ENCODE measurements at places on chromosomes 11 and 22.

DNA sequence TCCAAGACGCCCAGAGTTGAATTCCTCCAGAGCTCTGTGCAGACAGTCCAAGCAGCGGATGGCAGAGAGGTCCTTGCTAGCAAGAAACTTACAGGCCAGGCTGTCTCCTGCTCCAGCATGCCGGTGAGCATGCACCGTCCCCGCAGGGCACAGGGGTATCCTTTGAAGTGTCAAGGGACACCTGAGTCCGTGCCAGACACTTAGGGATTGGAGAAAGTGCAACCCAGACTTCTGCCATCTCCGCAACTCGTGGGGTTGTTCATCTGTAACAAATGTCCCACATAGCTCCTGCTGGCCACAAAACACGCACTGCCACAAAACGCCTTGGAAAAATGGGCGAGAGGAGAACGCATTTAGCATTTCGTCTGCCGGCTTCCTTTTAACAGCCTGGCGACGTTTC, 13.3 kb downstream of the TSPO start:
- no peak for DNase-seq

- DNase-seq: no peak
These were observed 5.6 kb upstream of the KCTD17 start for GRCh38 chr22:37045958-37046357.

DNA sequence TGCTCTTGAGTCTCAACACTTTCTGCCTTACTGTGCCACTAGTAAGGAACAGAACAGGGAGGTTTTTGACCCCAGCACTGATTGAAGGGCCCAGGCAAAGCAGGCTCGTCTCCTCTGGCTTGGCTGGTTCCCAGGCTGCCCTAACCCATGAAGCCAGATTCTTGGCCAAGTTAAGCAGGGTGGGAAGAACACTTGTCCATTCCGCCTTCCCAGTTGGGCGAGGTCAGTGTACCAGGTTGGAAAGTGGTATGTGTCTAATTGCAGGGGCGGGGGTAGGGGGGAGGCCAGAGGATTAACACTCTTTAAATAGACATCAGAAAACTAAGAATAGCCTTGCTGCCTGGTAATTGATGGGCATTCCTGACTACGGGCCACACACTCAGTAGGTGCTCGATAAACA, 14.4 kb downstream of the TIMP3 start:
- DNase-seq: no peak

DNA sequence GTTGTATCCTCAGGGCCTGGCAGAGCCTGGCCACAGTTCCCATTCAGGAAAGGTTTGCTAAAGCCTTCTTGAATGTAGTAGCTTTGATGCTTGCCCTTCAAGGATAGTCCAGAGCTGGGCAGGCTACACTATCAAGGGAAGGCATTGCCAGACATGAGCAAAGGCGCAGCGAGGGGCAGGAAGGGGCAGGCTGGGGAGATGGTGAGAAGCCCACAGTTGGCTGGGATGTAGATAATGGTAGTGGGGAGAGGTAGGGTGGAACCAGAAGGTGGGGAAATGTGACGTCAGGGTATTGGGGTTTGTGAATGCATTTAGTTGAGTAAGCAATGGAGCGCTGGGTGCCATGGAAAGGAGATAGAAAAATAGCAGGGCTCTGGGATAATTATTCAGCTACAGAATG, 28.6 kb downstream of the LRRC32 start:
- DNase-seq: no peak

- no peak for DNase-seq
These were observed 26.5 kb upstream of the POU2AF1 start for GRCh38 chr11:111405551-111405950.

- no peak for DNase-seq
These were observed 21.3 kb upstream of the NCF4 start for GRCh38 chr22:36839356-36840073.

- no peak for DNase-seq
These were observed 6.4 kb downstream of the OSM start for GRCh38 chr22:30260276-30260675.

GRCh38 chr11:79470161-79470560, 29.3 kb upstream of the TENM4 start:
- no peak for DNase-seq

GRCh38 chr11:121936370-121936769, 179.6 kb downstream of the BLID start:
- no peak for DNase-seq

DNA sequence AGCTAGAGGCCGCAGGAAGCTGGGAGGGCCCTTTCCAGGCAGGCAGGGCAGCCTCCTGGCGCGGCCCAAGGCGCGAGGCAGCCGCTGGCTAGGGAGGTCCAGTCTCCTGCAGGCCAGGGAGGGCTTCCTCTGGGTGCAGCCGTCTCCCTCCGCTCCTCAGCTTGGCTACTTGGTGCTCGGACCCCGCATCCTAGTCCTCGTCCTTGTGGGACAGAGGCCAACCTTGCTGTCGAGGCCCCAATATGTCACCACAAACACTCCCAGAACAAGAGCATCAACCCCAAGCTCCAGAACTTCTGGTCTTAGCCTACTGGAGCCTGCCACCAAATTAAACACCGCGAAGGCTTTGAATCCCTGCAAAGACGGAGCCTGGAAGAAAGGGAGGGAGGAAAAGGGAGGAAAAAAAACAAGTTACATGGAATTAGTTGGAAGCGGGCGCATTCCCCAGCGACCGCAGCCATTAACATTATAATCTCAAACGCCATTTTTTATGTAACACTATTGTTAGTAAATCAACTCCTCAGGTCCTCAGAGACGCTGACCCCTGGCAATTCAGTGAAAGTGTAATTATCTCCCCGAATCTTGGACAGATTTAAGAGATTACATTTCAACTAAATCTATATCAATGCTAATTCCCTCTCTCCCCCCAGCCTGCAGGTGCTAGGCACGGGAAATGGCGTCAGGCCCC, 12.7 kb upstream of the PAX6 start:
- no peak for DNase-seq

GRCh38 chr11:4697585-4697984, at the start of gene OR51E2:
OR51E2 (minus strand) TSS chr11:4697853; CDS start chr11:4682711, 15,142 bp downstream.
- DNase-seq: no peak

DNA sequence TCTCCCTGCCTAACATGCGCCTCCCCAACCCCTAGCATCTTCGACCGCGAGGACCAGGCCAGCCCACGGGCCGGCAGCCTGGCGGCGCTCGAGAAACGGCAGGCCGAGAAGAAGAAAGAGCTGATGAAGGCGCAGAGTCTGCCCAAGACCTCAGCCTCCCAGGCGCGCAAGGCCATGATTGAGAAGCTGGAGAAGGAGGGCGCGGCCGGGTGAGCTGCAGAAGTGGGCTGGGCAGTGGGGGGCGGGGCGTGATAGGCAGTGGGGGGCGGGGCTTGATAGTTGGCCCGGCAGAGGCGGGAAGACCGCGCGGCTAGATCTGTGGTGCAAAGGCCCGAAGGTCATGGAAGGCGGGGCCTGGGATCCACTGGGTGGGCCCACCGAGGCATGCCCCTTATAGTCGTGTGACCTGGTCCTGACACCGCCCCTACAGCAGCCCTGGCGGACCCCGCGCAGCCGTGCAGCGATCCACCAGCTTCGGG, 8.7 kb downstream of the SELENOM start:
- no peak for DNase-seq

DNA sequence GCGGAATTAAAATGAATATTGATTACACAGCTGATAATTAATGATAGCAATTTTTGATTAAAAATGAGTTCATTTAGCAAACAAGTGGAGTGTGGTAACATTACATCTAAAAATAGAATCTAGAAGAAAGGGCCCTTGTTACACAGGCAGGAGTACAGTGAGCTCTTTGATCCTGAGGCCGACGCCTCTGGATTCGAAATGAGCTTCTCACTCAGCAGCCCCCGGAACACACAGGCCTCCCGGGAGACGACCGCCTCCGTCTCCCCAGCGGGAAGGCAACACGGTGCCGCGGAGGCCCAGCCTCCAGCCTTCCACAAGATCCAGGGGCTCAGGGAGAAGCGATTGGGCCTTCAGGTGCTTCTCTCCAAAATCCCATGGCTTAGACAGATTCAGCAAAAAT, 379.1 kb downstream of the BRD1 start:
- no peak for DNase-seq

- peak; percentile 30 for DNase-seq
These were observed 25.1 kb upstream of the RELT start for GRCh38 chr11:73350908-73351636.

DNA sequence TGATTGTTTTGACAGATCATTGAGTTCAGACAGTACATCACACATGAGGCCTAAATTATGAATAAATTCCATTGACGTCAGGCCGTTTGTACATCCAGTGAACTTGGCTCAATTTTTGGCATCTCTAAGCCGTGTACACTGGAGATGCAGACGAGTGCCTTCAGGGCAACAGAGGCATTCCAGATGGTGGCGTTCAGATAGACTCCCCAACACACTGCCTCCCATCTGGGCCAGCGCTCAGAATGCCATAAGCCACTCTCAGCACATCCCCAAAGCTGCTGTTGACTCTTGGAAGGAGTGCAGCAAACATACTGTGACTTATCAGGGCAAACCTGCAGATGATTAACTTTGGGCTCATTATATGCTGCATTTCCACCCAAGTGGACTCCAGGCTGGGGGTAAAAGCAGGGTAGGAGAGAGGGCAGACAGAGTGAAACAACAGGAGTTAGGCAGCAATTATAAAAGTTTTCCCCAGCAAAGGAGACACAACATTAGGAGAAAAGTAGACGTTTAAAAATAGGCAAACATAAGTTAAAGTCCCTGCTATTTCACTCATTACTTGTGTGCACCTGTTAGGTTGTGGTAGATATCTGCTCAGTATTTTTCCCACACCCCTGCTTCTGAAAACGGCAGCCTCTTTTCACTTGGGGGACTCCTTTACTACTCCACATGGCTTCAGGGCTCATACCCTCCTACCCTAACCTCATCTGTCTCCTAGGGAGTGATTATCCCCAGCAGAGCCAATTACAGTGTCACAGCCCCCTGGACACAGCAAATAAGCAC, 60.2 kb upstream of the PDE3B start:
- DNase-seq: no peak

- no peak for DNase-seq
These were observed 38.2 kb downstream of the OR10A6 start for GRCh38 chr11:7892840-7893254.

DNA sequence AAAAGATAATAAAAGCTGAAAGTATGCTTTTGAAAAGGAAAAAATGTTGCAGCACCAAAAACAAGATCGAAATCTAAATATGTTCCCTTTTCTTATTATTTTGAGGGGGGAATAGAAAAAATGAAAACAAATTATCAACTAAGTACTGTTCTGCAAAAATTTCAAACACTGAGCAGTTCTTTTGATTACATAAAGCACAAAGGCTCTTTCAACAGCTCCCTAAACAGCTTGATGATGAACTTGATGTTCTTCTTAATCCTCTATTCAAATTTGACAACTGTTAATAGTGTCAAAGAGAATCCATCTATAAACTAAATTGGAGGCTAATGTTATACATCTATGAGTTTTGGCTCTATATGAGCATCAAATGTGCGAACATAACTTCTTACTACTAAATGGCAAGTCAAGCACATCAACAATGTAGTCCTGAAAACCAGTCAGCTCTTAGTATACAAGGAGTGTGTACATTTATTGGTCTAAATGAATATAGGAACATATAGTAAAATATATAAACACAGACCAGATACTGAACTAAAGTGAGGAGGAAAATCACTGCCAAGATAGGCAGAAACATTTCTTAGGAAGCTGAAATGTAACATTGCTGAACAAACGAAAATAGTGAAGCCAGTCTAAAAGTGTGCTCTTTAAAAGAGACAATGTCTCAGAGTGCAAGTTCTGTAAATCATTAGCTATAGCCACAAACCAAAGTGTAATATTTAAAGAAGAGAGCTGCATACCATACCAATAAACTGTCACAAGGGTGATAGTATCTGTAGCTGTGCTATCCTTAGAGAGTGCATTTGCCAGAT, 94.3 kb downstream of the SOX6 start:
- no peak for DNase-seq

GRCh38 chr11:134976551-134976950, 564.5 kb upstream of the B3GAT1 start:
- no peak for DNase-seq

DNA sequence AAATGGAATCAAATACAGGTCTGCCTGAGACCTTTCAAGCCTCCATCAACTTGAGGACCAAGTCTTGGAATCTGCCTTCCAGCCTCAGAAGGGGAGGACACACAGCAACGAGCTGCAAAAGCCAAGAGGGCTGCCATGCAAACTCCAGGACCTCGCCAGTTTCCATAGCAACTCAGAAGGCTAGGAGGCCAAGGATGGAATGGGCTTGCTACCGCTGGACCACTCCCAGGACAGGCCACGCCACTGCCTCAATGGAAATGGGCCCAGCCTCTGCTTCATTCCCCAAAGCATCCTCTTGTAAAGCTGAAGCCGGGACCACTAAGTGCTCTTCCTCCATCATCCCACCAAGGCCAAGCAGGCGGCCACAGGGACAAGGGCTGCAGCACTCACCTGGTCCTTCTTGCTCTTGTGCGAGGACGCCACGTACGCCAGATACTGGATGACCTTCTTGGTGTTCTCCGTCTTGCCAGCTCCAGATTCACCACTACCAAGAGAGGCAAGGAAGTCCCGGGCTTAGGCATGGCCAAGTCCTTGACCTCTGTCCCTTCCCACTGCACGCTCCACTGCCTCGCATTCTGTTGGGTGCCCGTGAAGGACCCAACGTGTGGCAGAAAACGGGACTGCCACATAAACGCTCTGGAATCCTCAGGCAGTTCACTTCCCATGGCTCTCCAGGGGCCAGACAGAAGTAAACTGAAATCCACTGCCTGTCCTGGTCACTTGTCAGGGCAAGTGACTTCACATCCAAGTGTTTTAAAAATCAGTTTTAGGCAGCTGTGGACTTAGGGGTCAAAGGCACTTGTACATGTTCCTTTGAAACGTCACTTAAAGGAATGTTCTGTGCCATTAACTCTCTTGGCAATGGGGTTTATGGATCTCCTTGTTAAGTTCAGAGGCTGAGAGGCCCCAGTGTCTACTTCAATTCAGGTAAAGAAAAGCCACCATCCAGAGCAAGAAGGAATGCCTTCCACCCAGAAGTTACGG, 61.3 kb downstream of the MYH9 start:
- no peak for DNase-seq

DNA sequence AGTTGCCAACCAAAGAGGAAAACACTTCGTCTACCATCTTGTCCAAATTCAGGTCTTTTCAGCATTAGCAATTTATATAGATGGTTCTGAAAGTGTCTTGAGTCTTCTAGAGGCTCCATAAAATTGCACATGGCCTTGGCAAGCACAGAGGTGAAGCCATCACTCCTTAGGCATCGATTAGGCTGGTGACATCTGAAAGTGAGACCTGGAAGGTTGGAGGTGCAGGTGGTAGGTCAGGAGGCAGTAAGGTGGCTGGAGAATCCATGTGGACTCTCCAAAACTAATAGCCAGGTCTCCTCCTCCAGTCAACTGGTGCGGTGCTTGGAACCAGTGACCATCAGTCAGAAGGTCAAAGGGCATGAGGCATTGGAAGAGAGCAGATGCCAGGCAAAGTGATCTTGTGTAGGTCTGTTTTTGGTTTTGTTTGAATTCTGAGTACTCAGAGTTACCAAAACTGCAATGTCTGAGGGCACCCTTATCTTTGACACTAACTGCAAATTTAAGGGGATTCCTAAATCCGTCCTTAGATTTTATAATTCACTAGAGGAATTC, 6.6 kb upstream of the APOL2 start:
- no peak for DNase-seq

Measured in stimulated activated CD8-positive, alpha-beta memory T cell treated with anti-CD3 and anti-CD28 coated beads, Interleukin-15, amount 100 ng/mL, for 48 hours (primary cell).